ENCODE measurements at places on chromosomes 5 and 9. TPM values are rescaled to one million over a fixed set of nuclear protein-coding genes. Genes with fewer than 3 reads are reported as not detected.

The GALT gene
- 97.7 TPM for total RNA-seq

The OBP2B gene
- total RNA-seq = not detected

The SGCD gene
- 5.6 TPM for total RNA-seq

The CDH9 gene
- total RNA-seq = not detected

DNA sequence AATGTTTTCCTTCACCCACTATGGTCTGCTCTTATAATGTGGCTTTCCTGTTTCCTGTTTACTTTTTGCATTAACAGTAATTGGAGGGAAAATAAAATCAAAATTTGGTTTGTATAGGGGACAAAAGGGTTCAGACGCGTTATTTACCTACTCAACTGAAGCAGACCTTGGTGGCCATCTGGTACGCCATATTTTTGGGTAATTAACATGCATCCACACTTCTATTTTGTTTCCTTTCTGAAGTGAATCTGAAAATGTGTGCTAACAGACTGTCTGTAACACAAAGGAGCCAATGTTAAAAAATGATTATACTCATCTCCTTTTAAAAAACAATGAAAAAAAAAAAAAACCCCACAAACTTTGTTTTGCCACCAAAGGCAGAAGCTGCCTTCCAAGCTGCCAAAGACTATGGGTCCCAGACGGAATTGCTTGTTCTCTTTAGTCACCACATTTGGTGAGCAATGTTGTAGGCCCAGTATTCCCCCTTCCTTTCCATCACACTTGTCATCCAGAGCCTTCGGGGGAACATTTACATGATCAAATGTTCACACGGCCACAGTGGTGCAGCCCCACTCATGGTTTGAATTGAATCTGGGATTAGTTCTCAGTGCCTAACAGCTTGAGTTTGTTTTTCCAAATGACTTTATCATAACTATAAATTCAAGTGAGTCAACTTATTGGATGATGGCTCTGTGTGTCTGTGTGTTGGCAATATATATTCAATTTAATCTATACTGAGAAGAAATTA lies 323.7 kb upstream of the CD180 start:
- no peaks in the 10 kb centered on the region for H3K4me1 ChIP-seq
- no peak overlapping the region for H3K4me3 ChIP-seq
- H3K36me3 ChIP-seq = no peaks in the 10 kb centered on the region

- H3K36me3 ChIP-seq = no peaks in the 10 kb centered on the region
- H3K4me3 ChIP-seq = no peak overlapping the region
- no peak overlapping the region for H3K27ac ChIP-seq
- H3K27me3 ChIP-seq = no peaks in the 10 kb centered on the region
- no peak for DNase-seq
Measured at GRCh38 chr5:107570805-107571531, 99.8 kb downstream of the EFNA5 start.

The TAF1L gene
- total RNA-seq = not detected

The ANKS6 gene
- total RNA-seq = 13.6 TPM

The CNTLN gene
- total RNA-seq = 13.6 TPM

Data from adrenal gland (tissue), 19 donors.